ENCODE measurements at places on chromosomes 3 and 15. TPM values are rescaled to one million over a fixed set of nuclear protein-coding genes. Genes with fewer than 3 reads are reported as not detected.

CSPG4 gene
- 43.3 TPM for total RNA-seq

DNA sequence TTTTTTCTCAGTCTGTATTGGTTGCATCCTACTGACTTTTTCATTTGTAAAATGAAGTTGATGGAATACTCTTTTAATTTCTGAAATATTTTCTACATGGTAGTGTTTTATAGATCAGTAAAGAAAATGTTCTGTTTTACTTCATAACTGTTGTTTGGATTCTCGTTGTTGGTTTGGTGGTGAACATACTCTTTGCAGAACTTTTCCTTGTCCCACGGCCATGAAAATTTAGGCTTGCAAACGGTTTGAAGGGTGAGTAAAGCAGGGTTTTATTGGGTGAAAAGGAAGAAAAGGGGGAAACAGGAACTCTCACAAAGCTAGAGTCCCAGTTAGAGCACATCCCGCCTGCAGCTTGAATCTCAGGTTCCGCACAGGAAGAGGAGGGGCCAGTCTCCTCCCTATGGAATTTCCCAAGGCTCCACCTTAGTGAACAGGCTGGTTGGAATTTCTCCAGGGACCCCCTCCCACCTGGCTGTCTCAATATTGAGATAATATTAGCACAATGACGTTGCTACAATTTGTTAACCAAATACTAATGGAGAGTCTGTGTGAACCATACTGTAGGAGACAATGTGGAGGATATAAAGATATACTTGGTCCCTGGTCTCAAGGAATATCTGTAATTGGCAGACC is 5.6 kb downstream of the PDCD6IP start:
- H3K27ac ChIP-seq: no peak overlapping the region
- peaks cover 64% of the 10 kb centered on the region for H3K4me1 ChIP-seq
- H3K36me3 ChIP-seq: peaks cover 24% of the 10 kb centered on the region
- H3K27me3 ChIP-seq: no peaks in the 10 kb centered on the region
- no peak overlapping the region for H3K4me3 ChIP-seq

DZIP3 gene
- 9.0 TPM for total RNA-seq

DNA sequence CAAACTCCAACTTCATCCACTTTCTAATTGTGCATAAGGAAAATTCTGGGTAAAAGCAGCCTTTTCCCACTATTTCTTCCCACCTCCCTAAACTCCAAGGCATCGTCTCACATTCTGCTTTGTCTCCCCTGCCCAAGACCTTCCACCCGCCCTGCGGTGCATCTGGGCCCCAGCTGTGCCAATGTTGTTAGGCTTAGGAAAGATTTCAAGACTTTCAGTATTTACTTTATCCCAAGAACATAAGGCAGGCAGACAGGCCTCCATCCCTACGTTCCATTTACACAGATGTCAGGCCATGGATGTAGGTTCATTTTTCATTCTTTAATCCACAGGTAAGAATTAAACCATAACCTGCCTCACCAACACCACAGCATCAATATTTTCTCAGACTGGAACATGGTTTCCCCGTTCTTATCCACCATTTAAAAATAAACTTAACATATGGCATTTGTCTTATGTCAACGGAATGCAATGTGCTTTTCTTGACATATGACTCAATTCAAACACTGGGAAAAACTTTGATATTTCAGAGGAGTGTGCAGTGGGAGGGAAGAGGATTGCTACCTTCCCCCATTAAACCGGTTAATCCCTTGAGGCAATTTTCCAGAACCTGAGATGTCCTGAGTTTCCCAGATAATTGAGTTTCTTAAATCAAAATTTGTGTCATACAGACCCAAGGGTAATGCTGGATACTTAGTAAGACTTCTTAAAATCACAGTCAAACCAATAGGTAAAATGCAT is 238.0 kb upstream of the LRIG1 start:
- DNase-seq: no peak
- no peaks in the 10 kb centered on the region for H3K27me3 ChIP-seq
- H3K36me3 ChIP-seq: no peaks in the 10 kb centered on the region
- H3K4me1 ChIP-seq: peaks cover 45% of the 10 kb centered on the region
- H3K27ac ChIP-seq: peak overlapping the region; percentile 87
- no peak overlapping the region for H3K4me3 ChIP-seq

CACNA2D2 gene
- 0.13 TPM for total RNA-seq

DNA sequence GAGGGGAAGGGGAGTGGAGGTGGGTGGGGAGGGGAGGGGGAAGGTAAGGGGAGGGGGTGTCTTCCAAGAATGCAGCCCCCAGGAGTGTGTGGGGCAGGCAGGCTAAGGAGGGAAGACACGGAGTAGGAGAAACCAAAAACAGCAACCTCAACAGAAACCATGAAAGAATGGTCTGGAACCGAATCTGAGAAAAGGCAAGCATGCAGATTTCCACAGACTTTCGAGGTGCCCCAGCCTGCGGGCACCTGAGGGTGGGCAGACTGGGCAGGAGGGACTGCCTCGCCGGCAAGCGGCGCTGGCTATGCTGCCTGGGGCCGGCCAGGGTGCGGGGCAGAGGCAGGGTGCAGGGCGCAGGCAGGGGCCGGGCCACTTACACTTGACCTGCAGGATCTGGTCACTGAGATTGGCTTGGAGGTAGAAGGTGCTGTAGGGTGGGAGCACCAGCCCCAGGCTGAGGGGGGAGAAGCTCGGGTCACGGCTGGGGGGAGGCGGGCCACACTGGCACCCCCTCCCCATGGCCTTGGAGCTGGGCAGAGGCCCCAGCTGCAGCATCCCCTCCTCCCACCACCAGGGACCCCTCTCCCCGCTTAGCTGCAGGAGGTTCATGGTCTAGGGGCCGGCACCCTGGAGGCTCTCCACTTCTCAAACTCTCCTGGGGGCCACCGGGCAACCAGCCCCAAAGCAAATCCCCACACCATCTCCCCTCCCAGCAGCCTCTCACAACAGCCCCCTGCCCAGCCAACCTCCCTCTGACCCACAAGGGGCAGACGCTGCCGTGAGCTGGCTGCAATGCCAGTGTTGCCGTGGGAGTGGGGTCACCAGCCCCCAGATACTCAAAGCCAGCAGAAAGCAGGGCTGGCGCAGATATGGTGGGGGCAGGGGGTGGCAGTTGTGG is 15.3 kb upstream of the TMEM115 start:
- H3K27ac ChIP-seq: no peak overlapping the region
- no peak for DNase-seq
- no peaks in the 10 kb centered on the region for H3K36me3 ChIP-seq
- H3K4me1 ChIP-seq: no peaks in the 10 kb centered on the region
- H3K27me3 ChIP-seq: peaks cover 8% of the 10 kb centered on the region
